Caco-2 (cell line): ENCODE measurements at places on chromosomes 16 and 17. TPM values are rescaled to one million over a fixed set of nuclear protein-coding genes. Genes with fewer than 3 reads are reported as not detected.

Gene PRCD
- not detected in 2 replicates for total RNA-seq

GRCh38 chr16:31004658-31005057, 5.8 kb downstream of the STX1B start:
- no peak for DNase-seq

DNA sequence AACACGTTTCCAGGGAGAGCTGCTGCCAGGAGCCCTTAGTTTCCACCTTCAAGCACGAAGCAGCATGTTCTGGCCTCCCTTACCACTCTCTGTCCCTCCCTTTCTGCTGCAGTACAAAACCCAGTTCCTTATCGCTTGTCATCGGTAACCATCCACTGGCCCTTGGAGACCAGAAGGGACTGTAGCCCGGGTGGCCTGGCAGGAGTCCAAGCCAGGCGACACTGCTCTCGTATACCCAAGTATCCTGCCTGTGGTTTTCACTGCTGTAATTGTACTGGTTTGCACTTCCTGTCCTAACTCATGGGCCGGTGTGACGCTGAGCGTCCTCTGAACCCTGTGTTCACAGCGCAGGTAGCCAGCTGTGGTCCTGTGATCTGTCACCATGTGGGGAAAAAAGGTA, 81.1 kb downstream of the MAF start:
- DNase-seq = no peak

- no peak for DNase-seq
Observed at GRCh38 chr17:62187681-62188080, 122.6 kb upstream of the MED13 start.

DNA sequence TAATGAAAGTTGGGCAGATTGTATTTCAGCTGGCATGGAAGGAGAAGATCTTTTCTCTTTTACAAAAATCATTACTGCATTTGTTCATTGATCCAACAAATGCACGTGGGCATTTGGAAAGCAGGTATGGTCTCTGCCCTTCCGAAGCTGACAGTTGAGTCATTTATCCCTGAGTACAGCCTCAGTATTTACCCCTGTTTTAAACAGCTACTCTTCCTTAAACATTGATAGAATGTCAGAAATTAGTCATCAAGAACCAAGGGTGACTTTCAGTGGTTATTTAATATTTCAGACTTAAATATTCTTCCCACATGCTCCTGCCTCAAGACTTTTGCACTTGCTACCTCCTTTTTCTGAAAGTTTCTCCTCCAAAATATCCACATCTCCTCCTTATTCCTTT, 226.7 kb upstream of the HSBP1 start:
- DNase-seq = no peak

GRCh38 chr17:2805961-2806360, 9.7 kb downstream of the RAP1GAP2 start:
- no peak for DNase-seq

- no peak for DNase-seq
Observed at GRCh38 chr17:79023180-79023705, 726 bp upstream of the C1QTNF1 start.

- no peak for DNase-seq
Observed at GRCh38 chr16:49918257-49918656, 62.3 kb upstream of the ZNF423 start.

Gene GRAP
- 0.50 TPM in 1 of 2 replicates, not detected in the other for total RNA-seq

DNA sequence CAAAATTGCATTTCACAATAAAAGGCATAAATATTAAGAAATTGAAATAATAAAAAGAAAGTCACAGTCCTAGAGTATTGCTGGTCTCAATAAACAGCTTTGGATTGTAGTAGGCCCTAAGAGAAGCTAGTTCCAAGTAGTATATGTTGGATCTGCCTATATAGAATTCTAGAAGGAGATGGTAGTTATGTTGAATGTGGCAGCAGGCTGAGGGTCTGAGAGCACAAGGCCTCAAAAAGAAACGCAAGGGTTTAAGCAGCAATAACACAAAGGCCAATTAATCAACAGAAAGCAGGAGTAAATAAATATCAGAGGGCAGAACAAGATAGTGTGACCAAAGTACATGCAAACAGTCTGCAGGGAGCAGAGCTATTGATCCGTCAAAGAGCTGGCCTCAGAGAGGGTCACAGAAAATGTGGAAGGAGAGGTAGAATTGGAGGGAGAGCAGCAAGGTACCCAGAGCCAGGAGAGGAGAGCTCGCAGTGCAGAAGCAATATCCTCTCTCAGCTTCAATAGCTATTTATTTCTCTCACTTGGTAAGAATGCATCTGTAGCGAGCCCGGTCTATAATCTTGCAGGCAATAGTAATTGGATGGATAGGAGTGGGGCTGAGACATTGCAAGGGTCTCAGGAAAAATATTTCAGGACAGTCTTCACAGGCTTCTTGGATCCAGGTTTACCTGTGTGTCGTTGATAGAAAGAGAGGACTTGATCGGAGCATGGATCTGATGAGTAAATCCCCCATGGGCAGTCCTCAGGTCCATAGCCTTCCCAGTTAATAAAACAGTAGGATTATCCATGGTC, 25.1 kb upstream of the MED13 start:
- DNase-seq = no peak

DNA sequence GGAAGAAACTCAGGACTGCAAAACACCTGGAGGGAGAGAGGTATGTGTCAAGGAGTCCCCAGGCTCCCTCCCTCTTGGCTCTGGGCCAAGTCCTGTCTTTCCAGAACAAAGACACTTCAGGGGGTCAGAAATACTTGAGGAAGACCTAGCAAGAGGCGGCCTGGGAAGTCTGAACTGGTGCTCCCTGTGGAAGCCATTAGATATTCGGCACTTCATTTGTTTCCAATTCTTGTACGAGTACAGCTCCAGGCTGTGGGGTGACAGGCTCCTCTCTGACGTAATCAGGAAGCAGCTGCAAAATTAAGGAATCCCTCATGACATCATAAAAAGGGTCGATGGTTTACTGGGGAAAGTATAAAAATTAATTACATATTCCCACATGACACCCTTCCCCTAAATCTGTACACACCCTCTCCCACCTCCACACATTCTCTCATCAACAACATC, 108.7 kb downstream of the SMG6 start:
- no peak for DNase-seq
